Retina (tissue), 1 donor: ENCODE measurements at places on chromosomes 12 and 14.
A peak's percentile ranks its signal among the peaks of the same experiment; 100 is the strongest.

DNA sequence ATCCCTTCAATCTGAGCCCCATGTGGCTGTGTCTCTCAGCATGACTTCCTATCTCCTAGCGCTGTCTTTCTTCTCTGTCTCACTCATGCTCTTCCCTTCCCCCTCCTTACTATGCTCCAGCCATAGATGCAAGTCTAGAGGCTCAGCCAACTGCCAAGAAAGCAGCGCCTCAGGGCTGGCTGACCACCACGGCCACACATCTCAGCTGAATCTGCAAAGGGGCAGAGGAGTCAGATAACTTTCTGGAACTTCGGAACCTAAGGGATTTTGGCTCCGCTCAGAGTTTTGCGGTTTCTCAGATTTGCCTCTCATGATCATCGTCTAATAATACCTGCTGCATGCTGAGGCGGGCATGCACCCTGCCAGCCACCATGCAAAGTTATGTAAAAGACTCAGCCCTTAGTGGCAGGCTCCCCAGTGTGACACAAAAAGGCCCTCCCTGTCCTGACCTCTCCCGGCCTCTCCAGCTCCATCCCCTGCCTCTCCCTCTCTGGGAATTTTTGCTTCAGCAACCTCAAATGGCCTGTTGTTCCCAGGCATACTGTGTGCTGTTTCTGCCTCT lies 5.0 kb upstream of the FGF6 start:
- peak; percentile 39 for DNase-seq

GRCh38 chr12:19039515-19039914 lies 90.0 kb upstream of the PLEKHA5 start:
- no peak for DNase-seq

DNA sequence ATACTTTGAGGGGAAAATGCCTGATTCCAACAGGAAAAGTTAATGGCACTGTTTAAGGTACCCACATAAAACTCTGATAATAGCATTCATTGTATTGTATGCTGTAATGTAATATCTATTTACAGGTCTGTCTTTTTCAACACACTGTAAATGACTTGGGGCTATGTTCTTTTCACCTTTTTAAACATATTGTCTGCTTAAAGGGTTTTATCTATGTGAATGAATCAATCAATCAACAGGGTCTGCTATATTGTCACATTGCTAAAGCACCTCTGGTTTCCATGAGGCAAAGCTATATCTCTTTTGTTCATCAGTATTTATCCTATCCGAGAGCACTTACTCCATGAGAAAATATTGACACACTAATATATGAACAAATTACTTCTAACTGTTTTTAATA lies 288.0 kb downstream of the SLC6A15 start:
- no peak for DNase-seq

GRCh38 chr14:102819747-102820330 lies 42.6 kb downstream of the TRAF3 start:
- DNase-seq: no peak

DNA sequence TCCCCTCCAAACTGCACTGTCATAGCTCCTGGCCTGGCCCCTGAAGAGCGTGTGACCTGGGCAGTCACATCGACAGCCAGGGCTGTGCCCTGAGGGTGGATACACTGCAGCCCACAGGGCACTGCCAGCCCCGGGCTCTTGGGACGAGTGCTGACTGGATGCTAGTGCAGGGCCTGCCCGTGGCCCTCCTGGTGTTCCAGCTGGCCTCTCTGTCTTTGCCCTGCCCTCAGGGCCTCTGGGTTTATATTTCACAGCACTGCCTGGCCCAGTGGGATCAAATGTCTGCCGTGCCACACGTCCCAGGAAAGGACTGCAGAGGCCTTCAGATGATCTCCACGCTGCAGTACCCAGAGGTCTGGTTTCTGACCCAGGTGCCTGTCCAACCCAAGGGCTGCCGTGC lies 10.1 kb upstream of the CCDC197 start:
- no peak for DNase-seq

DNA sequence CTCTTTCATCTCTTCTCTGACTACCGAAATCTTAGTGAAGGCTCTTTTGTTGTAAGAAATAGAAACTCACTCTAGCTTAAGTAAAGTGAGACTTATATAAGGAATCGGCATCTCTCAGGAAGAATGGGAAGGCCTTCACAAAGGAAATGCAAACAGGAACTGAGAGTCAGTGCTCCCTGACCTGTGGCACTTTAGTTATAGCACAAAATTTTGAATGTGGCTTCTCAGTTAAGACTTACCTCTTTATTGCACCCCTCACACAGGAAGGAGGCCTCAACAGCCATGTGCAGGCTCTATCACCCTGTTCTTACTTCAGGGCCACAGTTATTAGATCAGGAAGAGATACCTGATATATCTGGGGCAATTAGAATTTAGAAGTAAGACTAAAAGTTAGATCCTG lies 224.7 kb upstream of the EGLN3 start:
- DNase-seq: no peak

- peak; percentile 34 for DNase-seq
Measured at GRCh38 chr14:31205681-31206535, 1.7 kb downstream of the HECTD1 start.

GRCh38 chr12:45381351-45381750 lies 165.5 kb downstream of the ANO6 start:
- DNase-seq: no peak

DNA sequence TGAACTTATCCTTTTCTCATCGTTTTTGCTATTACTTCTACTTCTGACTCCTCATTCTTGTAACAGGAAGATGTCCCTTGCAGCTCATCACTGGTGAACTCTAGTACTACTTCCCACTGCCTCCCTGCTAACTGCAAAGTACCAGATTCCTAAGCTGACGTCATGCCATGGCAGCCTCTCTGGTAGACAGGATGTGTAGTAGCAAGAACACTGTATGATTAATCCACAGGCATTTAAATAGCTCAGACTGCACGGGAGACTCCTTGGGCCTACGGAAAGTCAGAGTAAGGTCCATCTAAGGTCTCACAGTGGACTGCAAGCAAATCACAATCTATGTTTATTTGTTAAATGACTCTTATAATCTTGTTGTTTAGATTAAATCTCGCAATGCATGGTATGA lies 43.5 kb downstream of the DNAI7 start:
- no peak for DNase-seq

GRCh38 chr12:15706010-15706676 lies 83.0 kb downstream of the EPS8 start:
- DNase-seq: no peak

DNA sequence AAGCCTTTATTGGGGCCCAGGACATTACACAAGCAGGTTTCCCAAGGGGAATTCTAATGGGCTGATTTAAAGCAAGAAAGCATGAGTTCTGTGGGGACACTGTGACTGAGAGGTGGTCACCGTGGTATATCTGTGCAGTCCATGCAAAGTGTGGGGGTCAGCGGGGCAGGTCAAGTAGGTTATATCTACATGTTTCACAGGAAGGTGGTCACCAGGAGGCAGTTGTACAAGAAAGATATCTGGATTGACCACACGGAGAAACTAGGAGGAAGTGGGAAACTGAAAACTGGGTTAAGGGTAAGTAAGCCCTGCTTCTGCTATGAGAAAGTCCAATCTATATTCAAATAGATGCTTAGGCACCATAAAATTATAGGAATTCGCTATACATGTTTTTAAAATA lies 77.8 kb upstream of the CNOT2 start:
- DNase-seq: no peak

DNA sequence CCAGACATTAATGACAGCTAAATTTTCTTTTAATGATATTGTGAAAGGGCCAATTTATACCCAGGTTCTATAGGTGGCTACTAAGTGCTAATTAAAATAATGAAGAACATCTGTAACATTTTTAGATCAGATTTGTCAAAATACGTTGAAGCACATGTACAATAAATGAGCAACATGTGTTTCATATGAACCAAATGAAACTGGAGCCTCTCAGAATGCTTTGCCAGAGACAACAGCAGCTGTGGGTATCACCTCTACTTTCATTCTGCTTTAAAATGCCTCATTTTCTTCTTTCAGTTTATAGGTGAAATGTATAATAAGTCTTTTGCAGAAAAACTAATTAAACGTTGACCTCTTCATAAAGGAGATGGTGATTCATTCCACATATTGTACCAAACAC lies 26.1 kb upstream of the MYF6 start:
- DNase-seq: no peak

GRCh38 chr14:75181293-75182062 lies 5.1 kb upstream of the TMED10 start:
- DNase-seq: peak; percentile 19

DNA sequence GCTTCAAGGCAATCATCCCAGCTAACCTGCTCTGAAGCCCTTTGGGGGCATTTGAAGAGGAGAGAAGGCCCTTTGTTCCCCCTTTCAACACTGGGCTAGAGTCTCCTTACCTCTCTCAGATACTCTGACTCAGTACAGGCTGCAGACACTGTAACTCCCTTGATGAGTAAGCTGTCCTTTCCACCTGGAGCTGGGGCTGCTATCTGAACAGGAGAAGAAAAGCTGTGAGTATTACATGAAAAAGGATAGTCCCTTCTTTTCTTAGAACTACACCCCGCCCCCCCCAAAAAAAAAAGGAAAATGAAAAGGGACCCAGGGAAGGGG lies 186.6 kb upstream of the PLEKHG7 start:
- no peak for DNase-seq

GRCh38 chr14:66696326-66696725 lies 188.4 kb downstream of the GPHN start:
- no peak for DNase-seq

- no peak for DNase-seq
Measured at GRCh38 chr12:120091371-120092090, 25.0 kb downstream of the RAB35 start.

DNA sequence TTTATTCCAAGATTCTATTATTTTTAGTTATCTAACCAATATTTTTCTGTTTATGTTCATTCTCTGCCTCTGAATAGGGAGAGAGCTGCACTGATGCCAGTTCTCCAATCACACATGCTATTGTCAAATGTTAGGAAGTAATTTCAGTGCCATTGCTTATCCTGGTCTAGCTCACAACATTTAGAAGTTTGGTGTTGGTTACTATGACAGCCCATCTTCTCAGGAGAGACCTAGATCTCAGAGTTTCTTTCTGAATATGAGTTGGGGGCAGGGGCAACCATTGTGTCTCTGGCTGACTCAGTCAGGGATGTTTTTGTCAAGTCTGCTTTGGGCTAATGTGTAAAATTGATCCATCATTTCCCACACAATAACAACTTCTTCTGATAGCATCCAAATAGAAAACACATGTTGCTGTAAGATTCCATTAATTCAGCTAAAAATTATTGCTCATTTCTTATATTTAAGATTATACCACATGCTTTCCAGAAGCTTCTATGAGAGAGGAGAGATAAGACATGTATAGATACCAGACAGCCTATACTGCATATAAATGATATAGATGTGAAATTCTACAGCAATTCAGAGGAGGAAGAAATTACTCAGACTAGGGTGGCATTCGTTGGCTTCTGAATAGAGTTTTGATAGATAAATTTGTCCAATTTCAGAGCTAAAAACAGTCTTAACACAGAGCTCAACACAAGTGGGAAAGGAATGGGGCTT lies 64.8 kb downstream of the DACT1 start:
- no peak for DNase-seq

- no peak for DNase-seq
Measured at GRCh38 chr12:26878661-26879119, 45.7 kb upstream of the ITPR2 start.

- DNase-seq: no peak
Measured at GRCh38 chr12:63869656-63870055, 25.2 kb downstream of the SRGAP1 start.

- DNase-seq: no peak
Measured at GRCh38 chr12:59916988-59917387, 321.2 kb downstream of the SLC16A7 start.

- DNase-seq: peak; percentile 9
Measured at GRCh38 chr14:42872786-42873185, 1266.1 kb downstream of the LRFN5 start.

DNA sequence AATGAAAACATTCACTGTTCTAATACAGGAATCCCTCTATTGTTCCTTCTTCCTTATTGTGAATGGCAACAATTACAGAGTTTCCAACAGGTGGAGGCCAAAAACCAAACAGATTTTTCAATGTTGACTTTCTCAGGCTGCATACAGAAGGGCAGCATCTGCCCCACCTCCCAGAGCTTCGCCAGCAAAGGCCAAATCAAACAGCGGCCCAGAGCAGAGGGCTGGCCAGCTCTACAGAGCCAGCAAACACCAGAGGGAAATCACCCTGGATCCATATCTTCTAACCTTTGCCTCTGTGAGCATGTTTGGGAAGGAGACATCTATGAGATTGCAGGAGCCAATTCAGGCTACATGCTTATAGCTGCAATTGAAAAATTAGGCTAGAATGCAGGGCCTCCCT lies 4.4 kb upstream of the CRACR2A start:
- DNase-seq: no peak

DNA sequence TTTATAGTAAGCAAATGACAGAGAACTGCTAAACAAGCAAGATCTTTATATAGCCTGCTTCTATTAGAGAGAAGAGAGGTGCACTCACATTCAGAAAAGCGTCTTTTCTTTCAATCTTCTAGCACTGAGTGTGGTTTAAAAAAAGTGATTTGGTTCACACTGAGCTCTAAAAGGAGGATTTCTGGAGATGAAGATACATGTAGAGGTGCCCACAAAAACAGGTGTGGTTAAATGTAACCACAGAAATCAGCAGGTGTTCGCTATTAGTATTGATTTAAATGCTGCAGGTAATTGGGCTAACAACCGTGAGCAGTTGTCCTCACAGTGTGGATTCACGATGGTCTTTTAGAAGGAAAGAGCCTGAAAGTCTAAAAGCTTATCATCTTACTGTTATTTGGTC lies 10.7 kb downstream of the PKP2 start:
- DNase-seq: no peak

DNA sequence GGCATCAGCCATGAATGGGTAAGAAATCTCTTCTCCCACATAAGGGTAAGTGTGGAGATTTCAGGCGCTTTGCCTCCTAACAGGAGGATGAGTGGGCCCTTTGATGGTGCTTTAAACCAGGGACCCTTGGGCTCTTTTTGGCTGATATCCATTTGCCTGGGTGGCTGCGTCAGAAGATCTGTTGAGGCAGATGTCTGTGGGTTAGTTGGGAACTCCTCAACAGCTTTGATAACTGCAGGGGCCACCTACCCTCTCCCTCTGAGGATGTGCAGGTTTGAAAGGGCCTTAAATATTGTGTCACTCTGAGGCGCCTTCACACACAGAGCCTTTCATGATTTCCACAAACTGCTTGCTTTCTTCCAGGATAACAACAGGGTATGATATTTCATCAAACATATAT lies 210.7 kb downstream of the PPM1H start:
- no peak for DNase-seq

DNA sequence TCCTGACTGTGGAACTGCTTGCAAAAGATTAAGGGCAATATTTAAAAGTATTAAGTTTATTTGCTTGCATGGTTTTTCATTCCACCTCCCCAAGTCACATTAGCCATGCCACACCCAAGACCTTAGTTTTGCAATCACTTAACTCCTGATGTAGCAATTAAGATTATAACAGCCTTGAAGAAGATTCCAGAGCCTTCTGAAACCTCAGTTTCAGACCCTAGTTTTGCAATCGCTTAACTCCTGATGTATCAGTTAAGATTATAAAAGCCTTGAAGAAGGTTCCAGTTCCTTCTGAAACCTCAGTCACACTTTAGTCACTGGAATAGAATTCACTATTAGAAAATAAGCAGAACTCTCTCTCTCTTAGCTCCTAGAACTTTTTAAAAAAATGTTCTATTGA lies 42.7 kb upstream of the DCN start:
- DNase-seq: no peak
